NCI-H2081 treated with DMSO at 0.1 percent for 48 hours (cell line): ENCODE measurements at places on chromosomes 2 and 18.

- DNase-seq = no peak
These were observed 315.5 kb upstream of the MYT1L start for GRCh38 chr2:2646433-2647051.

GRCh38 chr18:41244591-41245037, 710.4 kb upstream of the PIK3C3 start:
- no peak for DNase-seq

GRCh38 chr2:199488772-199489400, 31.1 kb upstream of the SATB2 start:
- DNase-seq = no peak

- DNase-seq = no peak
These were observed 84.5 kb downstream of the HRH4 start for GRCh38 chr18:24544949-24545348.

- no peak for DNase-seq
These were observed 33.3 kb upstream of the TMEM87B start for GRCh38 chr2:112021781-112022231.

GRCh38 chr2:199646439-199646838, 188.7 kb upstream of the SATB2 start:
- no peak for DNase-seq

- no peak for DNase-seq
These were observed 74.7 kb downstream of the MERTK start for GRCh38 chr2:111972955-111973565.

GRCh38 chr18:2848247-2849246, 1.7 kb downstream of the EMILIN2 start:
- no peak for DNase-seq

DNA sequence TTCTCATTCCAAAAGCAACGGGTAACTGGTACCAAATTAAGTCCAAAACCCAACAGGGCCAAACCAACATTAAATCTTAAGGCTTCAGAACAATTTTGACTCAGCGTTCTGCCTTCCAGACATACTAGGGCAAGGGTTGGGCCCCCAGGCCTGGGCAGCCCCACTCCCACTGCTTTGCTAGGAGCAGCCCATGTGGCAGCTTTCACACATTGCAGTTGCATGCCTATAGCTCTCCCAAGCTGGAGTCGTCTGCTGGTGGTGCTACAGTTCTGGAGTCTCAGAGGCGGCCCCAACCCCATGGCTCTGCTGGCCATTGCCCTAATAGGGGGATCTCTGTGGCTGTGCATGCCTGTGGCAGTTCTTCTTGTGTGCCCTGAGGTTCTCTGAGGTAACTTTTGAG, 37.6 kb upstream of the CD226 start:
- DNase-seq = no peak

DNA sequence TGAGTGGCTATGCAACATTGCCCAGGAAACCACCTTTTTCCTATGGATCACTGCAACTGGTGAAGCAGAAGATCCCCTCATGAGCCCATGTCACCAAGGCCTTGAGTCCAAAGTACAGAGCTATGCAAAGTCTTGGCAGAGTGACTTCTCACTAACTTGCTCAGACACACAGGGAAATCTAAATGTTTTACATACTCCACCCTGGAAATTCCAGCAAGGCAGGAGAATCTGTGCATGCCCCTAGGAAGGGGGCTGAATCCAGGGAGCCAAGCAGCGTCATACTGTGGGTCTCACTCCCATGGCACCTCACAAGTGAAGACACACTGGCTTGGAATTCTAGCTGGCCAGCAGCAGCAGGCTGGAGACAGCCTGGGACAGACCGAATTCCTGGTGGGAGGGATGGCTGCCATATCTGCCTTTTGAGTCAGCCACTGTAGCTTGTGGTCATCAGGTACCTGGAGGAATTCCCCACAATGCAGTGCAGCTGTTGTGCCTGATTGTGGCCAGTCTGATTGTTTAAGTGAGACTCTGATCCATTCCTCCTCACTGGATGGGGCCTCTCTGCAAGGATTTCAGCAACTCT, 1817.4 kb downstream of the SUCLG1 start:
- no peak for DNase-seq

- DNase-seq = no peak
These were observed 168.1 kb downstream of the TRIB2 start for GRCh38 chr2:12884713-12885282.

- DNase-seq = no peak
These were observed 31.3 kb downstream of the CD226 start for GRCh38 chr18:69916412-69916811.

GRCh38 chr18:39425172-39425850, 1859.7 kb upstream of the CELF4 start:
- no peak for DNase-seq

DNA sequence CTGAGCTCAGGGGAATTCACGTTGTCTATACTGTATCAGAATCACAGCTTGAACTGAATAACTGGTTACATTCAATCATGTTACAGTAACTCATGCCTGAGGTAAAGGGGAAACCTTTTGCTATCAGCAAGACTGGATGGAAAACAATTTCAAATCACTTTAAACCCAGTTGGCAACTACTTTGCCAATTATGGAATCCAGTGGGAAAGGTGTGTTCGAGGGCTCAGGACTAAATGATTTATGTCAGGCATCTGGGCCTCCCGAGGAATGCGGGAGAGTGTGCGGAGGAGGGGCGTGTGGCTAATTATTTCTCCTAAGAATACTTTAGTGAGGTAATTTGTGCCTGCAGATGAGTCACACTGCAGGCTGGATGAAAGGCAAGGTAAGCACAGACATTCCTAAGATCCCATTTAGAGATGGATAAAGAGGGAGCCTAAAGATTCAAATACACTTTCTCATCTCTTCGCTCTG, 100.1 kb downstream of the HRH4 start:
- no peak for DNase-seq

DNA sequence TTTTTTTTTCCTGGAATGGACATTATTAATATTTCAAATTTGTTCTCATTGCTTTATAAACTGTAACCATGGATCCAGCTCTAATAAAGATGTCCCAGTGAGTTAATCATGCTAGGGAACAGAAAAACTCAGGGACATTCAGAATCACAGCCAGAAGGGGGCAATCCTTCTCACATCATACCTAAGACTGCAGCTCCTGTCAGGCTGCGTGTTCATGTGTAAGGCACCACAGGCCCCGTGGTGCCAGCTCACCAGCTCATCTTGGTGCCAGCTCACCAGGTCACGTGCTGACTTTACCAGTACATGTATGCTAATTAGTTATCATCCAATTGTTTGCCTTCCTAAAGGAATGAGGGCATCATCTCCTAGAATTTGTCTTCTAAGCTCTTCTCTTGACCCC, 84.7 kb upstream of the NEDD4L start:
- DNase-seq = no peak

- no peak for DNase-seq
These were observed 50.1 kb downstream of the MAP2 start for GRCh38 chr2:209473930-209474419.

- no peak for DNase-seq
These were observed 862.3 kb upstream of the POU3F3 start for GRCh38 chr2:103991591-103991990.

DNA sequence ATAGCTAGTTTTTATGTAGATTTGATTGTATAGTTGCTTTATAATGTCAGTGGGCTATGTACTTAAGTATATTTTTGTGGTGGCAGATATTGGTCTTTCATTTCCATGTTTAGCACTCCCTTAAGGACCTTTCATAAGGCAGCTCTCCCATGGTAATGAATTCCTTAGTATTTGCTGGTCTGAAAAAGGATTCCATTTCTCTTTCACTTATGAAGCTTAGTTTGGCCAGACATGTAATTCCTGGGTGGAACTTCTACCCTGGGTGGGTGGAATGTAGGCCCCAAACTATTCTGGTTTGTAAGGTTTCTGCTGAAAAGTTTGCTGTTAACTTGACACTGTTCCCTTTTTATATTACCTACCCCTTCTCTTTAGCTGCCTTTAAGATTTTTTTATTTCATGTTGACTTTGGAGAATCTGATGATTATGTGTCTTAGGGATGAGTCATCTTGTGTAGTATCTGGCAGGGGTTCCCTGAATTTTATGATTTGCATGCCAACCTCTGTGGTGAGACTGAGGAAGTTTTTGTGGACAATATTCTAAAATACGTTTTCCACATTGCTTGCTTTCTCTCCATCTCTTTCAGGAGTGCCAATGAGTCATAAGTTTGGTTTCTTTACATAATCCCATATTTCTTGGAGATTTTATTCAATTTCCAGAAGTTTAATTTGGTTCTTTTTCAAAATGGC, 65.4 kb upstream of the VRK2 start:
- no peak for DNase-seq
